ENCODE measurements at places on chromosomes 11 and 22.

- DNase-seq: no peak
Observed at GRCh38 chr11:107619926-107620325, 29.0 kb downstream of the ELMOD1 start.

DNA sequence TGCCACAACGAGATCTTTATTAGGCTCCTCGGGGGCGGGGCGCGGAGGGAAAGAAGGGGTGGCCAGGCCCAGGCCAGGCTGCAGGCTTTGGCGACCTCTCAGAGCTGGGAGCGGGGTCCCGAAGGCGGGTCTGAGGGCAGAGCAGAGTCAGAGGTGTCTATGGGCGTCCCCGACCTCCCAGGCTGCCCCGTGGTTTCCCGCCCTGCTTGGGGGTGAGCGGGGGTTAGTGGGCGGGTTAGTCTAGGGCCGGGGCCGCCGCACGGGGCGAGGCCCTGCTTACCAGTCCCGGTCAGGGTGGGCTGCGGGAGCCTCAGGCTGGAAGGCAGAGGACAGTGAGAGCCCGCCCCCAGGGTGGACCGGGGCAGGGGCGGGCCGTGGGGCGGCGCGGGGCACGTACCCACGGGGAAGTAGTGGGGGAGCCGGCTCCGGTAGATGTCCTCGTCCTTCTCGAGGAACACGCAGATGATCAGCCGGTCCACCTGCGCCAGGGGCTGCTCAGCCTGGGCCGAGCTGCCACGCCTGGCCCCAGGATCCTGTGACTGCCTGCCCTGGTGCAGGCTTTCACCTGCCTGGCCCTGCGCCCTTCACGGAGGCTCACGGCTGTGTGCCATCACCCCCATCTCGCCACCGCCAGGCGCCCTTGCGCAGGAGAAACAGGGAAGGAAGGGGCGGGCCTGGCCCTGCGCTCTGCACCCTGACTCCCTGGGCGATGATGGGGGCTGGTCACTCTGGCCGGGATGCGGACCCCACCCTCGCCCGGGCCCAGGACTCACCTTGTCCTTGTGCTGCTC is 12.5 kb downstream of the OTUB1 start:
- no peak for DNase-seq

DNA sequence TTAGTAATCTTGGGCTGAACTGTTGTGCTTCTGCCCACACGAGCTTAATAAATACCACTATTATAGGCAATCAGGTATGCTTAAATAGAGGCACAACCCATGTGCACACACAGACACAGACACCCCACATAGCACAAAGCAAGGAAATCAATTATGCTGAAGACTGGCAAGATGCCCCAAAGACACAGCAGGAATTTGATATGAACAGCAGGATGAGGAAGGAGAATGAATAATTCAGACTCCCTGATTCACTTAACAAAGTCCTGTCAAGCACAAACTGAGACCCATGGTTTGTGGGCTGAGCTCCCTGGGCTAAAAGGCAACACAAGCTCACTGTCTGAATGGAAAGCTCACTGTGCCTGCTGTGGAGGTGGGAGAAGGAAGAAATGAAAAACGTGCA is 42.5 kb downstream of the RBFOX2 start:
- DNase-seq: no peak

- no peak for DNase-seq
Observed at GRCh38 chr11:80718611-80719291, 1277.9 kb upstream of the TENM4 start.

DNA sequence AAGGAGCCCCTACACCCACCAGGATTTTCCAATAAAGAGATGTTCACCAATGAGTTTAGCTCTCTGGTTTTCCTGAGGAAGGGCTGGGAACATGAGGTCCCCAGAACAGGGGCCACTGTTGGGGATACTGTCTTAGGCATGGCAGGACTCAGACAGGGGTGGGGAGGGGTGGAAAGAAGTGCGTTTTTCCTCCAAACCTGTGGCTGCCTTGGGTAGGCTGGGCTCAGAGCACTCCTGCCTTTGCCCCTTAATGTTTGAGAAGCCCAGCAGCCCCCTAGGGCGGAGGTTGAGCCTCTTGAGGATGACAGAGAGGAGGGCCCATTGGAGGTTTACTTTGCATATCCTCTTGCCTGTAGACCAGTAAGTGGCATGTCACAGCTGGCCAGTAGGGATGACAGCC is 10.6 kb downstream of the MTFP1 start:
- DNase-seq: no peak

GRCh38 chr11:10648871-10649270 is 44.7 kb downstream of the IRAG1 start:
- no peak for DNase-seq

- DNase-seq: no peak
Observed at GRCh38 chr11:59429924-59430516, 3.8 kb upstream of the OR5A2 start.

GRCh38 chr11:73271936-73272679 is at the start of gene P2RY6:
Gene P2RY6, plus strand, starts transcription at chr11:73272338. Its CDS starts 24,181 bp downstream, at chr11:73296519.
- DNase-seq: no peak

- DNase-seq: no peak
Observed at GRCh38 chr11:100359281-100359680, 327.8 kb upstream of the ARHGAP42 start.

DNA sequence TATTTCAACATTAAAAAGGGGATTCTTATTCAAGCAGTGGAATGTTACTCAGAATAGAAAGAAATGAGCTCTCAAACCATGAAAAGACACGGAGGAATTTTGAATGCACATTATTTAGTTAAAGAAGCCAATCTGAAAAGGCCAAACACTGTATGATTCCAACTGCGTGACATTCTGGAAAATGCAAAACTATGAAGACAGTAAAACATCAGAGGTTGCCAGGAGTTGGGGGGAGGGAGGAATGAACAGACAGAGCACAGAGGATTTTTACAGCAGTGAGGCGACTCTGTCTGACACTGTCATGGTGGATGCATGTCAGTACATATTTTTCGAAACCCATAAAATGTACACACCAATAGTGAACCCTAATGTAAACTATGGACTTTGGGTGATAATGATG is 22.9 kb upstream of the THY1 start:
- no peak for DNase-seq

- DNase-seq: no peak
Observed at GRCh38 chr11:12413141-12414052, 36.0 kb downstream of the PARVA start.

DNA sequence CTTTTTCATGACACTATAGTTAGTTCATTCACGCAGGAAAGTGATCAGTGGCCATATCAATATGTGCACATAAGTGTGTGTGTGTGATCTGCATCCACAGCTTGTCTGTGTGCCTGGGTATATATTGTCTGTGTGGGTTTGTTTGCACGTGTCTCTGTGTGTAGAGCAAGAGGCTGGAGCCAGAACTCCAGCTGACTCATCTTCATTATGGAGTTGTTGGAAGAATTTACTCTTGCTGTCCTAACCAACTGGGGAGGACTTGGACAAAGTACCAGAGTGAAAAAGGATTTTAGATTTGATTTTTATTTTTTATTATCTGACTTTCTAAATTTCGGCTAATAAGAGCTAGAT is 63.9 kb downstream of the TP53I11 start:
- DNase-seq: no peak

GRCh38 chr11:74370123-74370522 is 28.1 kb downstream of the PGM2L1 start:
- no peak for DNase-seq

All from NCI-H187 (cell line).